MG63 (cell line): ENCODE measurements at places on chromosomes 11 and 22.

- DNase-seq = no peak
Measured at GRCh38 chr11:46711303-46711702, 7.7 kb upstream of the F2 start.

- DNase-seq = no peak
Measured at GRCh38 chr11:86793307-86793706, 7.0 kb upstream of the PRSS23 start.

- peak; percentile 21 for DNase-seq
Measured at GRCh38 chr11:76918941-76919386, 58.2 kb downstream of the ACER3 start.

GRCh38 chr11:12854829-12855228 is 154.3 kb upstream of the RASSF10 start:
- no peak for DNase-seq

DNA sequence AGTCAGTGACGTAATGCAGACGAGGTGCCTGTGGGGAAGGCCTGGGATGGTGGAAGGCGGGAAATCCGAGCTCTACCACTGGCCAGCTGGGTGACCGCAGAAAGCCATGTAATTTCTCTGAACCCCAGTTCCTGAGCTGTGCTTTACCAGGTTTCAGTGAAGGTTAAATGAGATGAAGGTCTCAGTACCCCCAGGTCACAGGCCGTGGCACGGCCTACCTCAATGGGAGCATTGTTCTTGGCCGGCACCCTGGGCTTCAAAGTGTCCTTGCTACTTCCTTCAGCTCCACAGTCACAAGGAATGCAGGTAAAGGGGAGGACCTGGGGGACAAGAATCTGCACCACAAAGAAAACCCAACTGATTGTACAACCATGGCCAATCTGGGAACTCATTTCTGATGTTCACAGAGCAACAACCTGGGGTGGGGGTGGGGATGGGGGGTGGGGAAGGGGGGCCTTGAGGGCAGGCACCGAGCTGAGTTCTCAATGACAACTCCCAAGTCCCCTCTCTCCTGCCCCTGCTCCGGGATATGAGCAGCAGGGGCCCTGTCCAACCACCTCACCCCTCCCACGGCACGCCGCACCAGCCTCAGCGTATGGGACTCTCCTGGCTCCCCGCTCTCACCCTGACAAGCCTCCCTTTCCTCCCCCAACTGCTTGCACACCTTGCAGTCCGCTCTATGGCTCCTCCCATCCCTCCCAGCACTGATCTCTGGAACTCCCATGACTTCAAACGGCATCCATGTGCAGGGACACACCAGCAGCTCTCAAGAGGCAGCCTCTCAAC is 59.1 kb upstream of the ARFGAP3 start:
- no peak for DNase-seq

DNA sequence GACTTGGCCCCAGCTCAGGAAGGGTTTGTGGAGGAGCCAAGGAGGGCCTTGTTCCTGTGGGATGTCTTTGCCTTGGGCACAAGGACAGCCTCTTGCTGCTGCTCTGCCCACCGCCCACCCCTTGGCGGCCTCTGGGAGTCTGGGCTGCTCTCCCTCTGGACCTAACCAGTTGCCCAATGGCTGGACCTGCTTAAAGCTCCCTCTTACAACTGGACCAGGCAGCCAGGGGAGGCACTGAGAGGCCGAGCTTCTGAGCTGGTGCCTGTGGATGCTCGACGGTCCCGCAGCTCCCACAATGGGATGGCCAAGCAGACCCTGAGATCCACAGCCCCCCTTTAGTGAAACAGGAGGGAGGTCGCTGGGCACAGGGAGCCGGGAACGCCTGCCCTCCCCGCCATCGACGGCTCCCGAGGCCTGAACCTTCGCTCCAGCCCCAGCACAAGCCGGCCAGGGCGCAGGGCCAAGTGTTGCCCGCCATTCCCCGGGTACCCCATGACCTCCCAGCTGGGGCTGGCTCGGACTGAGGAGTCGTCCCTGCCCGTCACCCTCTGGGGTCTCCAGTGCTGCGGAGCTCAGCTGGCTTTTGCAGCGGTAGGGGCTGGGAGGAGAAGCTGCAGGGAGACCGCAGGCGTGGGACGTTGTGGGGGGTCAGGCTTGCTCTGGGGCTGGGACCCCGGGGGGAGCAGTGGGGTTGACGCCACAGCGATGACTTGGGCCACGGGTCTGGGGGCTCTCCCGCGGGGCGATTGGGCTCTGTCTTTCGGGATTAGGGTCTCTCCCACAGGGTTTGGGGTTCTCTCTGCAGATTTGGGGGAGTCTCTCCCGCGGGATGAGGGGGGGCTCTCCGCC is 584 bp upstream of the GAL start:
- peak; percentile 48 for DNase-seq

GRCh38 chr22:49466878-49467595 is 360.6 kb downstream of the BRD1 start:
- DNase-seq = no peak

- DNase-seq = no peak
Measured at GRCh38 chr11:28913883-28914282, 805.7 kb downstream of the METTL15 start.

DNA sequence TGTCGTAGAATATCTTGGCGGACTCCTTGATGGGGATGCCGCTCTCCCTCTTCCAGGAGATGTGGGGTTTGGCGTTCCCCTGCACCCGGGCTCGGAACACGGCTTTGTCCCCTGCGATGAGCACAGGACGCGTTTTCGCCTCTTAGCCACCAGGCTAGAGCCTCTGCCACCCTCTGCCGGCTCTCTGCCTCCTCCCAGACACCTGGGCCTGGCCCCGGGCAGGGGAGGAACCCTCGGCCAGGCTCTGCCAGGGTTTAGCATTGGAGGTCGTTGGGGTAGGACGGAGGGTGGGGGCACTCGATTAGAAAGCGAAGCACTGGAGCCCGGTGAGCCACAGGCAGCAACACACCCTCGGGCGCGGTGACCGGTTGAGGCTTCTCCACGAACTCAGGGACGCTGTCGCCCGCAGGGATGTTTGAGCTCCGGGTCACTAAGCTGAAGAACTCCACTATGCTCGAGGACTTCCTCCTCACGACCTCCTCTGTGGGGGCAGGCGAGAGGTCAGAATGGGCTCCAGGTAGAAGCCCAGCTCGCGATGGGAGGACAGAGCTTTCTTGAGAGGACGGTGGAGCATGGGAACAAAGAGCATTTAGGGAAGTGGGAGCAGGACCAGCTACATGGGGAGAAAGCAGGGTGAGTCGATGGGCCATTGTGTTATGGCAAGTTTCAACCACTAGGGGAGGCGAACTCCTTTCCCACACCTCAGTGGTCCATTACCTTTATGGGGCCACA is 4.3 kb downstream of the IGSF22 start:
- DNase-seq = no peak

DNA sequence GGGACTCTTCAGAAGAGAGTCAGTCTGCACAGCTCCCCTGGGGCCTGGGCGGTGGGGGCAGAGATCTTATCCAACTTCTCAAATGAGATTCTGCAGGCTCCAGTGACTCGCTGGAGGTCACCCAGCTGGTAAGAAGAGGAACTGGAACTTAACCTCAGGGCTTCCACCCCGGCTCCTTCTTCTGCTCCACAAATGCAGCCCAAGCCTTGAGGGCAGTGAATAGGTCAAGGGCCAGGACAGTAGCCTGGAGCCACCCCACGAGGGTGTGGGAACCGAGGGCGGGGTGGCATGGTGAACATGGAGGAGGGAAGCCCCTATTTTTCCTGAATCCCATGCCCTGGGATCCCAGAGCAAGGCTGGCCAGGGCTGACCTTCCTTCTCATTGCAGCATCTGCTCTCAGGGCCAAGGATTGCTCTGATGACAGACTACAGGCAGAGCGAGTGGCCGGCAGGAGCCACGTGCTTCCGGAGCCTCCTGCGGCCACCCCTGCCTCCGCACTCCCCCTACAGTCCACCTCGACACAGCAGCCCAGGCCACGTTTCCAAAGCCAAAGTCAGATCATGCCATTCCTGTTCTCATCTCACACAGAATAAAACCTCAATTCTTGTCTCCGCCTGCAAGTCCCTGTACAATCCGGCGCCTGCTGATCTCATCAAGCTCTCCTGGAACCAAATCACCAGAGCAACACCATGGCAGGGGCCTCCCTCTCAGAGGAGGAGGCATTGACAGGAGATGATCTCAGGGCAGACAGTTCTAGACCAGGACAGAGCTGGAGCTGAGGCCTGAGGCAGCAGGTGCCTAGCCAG is 21.1 kb upstream of the UPK3A start:
- DNase-seq = peak; percentile 74

DNA sequence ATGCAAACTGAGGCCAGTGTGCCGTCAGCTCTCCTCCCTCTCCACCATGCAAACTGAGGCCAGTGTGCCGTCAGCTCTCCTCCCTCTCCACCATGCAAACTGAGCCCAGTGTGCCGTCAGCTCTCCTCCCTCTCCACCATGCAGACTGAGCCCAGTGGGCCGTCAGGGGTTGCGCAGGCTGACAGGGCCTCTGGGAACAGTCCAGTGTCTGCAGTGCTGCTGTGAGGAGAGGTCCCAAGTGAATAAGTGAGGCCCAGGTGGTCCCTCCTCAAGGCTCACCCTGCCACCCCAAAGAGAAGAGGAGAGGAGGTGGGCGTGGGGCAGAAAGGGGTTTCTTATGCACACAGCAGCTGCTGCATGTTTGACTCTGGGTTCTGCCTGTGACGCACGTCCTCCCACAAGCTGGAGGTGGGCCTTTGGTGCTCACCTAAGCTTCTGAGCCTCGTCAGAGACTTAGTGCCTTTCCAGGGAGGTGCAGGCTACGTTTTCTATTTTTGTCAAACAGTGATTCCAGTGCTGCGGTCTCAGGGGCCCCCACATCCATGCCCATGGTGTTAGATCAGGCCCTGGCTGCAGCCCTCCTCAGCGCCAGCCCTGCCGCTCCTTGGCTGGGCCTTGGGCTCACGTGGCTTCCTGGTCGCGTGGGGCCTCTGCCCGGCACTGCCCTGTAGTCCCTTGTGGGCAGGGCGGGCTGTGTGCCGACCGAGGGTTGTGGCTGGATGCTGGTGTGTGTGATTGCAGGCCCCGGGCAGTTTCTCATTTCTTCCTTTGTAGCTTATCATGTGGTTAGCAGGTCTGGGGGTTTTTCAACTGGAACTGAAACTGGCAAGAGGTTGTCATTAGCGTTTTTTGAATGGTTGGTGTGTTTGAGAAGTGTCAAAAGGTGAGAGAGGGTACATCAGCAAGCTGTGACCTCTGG is 7.1 kb downstream of the TPCN2 start:
- no peak for DNase-seq

- DNase-seq = no peak
Measured at GRCh38 chr11:111691176-111691575, 75.0 kb downstream of the PPP2R1B start.

- DNase-seq = no peak
Measured at GRCh38 chr11:122737951-122738693, 82.6 kb downstream of the UBASH3B start.

DNA sequence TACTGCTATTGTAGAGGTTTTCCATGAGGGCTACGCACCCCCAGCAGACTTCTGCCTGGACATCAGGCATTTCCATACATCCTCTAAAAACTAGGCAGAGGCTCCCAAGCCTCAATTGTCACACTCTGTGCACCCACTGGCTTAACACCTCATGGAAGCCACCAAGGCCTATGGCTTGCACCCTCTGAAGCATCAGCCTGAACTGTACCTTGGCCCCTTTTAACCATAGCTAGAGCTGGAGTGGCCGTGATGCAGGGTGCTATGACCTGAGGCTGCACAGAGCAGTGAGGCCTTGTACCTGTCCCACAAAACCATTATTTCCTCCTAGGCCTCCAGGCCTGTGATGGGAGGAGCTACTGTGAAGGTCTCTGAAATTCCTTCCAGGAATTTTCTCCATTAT is 33.9 kb downstream of the AAMDC start:
- no peak for DNase-seq

DNA sequence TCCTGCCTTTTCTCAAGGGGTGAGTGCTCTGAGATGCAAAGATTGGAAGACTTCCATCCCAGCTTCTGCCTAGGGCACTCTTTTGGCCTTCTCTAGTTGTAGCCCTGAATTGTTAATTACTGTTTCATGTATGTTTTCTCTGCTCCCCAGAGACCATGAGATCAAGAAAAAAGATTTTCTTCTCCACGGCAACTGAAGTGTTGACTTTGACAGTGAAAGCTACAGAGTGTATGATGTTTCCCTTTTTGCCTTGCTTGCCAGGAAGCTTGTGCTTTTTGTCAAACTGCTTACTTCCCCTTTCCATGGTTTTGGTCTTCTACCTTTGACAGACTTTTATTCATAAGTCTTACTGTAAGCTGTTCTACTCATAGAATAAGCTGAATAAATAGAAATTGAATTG is 23.3 kb upstream of the EIF3D start:
- no peak for DNase-seq

DNA sequence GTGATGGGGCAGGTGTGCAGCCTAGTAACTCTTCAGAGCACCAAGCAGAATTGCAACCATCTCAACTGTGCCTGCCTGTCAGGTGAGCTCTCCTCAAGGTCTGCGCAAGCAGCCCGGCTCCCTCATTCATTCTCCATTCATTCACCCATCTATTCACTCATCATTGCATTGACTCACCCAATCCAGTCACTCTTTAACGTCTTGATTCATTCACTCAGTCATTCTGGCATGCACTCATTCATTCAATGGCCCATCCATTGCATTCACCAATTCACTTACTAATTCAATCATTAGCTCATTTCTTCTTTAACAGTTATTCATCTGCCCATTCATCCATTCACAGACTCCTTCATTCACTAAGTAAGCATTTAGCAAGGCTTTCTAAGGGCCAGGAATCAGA is 111.8 kb downstream of the PDE2A start:
- DNase-seq = no peak

DNA sequence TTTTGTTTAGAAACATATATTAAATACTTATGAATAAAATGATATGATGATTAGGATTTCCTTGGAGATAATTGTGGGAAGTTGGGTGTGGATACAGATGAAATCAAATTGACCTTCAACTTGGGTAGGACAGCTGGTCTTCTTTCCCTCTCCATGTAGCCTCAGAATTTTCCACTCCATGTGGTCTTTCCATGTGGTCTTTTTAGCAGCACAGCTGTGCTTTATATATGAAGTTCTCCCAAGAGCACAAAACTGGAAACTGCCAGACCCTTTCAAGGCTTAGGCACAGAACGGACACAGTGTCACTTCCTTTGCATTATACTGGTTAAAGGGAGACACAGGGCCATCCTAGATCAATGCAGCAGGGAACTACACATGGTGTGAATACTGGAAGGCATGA is 28.6 kb downstream of the FAM76B start:
- DNase-seq = no peak

DNA sequence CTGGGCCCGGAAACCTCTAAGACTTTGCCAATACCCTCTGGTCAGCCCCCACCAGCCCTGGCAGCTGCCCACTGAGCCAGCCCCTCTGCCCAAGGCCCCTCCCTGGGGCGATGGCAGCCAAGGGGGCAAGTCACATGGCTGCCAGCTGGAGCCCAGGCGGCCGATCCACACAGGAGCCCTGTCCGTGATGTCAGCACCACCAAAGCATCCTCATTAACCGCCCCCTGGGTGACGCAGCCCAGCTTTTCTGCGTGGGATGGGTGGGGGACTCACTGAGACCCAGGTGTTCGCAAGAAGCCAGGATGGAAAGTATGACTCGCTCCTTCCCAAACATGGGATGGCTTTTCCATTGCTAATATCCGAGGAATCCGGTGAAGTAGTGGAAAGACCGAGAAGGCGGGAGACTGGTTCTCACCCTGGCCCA is 46.6 kb upstream of the WNT7B start:
- DNase-seq = no peak
